HTR-8/SVneo (cell line): ENCODE measurements at places on chromosomes 5 and 9.

GRCh38 chr5:14574891-14575508, 6.6 kb upstream of the OTULINL start:
- DNase-seq, result no peak

- DNase-seq, result no peak
Observed at GRCh38 chr5:71806711-71807110, 87.6 kb downstream of the CARTPT start.

GRCh38 chr9:116857321-116857720, 170.2 kb downstream of the TRIM32 start:
- DNase-seq, result no peak

DNA sequence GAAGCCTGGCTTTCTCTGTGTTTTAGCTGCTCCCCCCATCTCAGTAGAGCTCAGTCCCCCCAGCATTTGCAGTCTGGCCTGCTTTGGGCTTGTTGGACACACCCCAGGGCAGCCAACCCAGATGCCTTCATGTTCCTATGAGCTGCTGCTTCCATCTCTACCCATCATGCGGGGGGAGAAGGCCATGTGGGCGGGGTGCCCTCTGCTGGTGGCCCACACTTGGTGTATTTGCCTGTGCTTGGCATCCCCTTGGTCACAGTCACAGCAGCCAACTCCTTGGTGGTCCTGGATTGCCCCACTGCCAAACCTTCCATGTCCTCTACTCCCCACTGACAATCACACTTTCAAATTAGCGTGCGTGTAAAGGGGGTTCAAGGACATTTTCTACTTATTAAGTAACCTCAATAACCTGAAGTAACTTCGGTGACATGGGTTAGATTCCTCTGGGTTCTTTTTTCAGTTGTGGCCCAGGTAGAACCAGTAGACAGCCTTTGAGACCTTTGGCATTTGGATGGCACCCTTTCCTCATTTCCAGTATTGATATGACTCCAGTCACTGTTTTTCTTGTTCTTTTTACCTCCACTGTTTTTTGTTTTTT, 42.8 kb downstream of the SNX30 start:
- peak; percentile 63 for DNase-seq

DNA sequence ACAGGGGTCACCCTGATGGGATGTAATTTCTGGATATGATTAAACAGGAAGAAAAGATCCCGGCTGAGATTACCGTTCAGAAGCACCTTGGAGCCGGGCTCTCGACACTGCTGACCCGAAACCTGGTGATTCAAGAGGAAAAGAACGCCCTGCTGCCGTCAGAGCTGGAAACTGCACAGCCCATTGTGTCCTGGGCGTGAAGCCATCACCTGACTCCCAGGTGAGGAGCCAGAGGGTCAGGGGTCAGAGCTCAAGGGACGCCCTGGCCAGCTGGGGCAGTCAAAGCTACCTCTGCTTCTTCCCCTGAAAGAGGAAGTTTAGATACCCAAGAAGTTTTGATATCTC, 17.8 kb upstream of the SLC12A7 start:
- DNase-seq, result no peak

GRCh38 chr5:124301850-124302249, 444.6 kb downstream of the ZNF608 start:
- DNase-seq, result peak; percentile 18

GRCh38 chr9:3157011-3157410, 313.1 kb upstream of the PUM3 start:
- no peak for DNase-seq

DNA sequence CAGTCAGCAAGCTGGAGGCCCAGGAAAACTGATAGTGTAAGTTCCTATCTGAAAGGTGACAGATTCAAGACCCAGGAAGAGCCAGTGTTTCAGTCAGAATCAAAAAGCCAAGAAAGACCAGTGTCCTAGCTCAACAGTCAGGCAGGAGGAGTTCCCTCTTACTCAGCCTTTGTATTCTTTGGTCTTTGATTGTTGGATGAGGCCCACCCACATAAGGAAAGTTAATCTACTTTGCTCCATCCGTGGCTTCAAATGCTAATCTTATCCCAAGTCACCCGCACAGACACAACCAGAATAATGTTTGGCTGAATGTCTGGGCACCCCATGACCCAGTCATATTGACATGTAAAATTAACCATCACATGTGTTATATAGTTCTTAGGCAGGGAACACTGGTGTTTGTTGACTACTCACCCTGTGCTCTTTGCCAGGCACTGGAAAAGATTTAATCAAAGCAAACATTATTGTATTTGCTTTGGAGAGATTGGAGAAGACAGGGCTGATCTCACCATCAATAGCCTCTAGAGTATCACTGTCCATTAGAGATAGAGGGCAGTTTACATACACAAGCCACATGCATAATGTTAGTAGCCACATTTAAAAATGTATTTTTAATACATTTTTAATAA, 96.3 kb upstream of the KCNN2 start:
- DNase-seq, result no peak

DNA sequence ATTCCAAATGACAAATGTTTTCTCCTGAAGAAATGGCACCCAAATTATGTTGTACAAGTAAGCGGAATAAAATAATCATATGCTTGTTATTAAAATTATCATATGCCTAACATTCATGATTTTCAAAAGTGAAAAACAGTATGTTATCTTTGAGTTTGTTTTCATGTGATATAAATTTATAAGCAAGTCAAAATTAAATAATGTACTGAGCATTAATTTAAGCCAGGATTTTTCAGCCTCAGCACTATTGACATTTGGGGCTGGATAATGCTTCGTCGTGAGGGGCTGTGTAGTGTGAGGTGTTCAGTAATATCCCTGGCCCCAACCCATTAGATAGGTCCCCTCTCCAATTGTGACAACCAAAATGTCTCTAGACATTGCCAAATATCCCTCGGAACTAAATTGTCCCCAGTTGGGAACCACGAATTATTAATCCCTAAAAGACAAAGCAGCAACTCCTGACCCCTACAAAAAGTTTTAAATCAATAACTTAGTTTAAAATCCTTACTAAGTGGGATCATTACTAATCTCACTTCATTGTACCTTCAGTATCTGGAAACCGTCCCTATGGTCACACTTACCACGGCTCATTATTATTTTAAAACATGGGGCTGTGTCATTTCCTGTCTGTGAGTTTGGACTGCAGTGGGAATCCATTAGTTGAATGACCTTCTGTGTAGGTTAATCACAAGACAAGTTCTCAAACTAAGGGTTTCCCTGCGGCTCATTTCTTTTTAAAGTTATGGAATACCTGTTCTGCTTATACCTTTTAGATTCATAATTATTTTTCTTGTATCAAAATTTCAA, 1.3 kb upstream of the NNT start:
- peak; percentile 54 for DNase-seq

- DNase-seq, result no peak
Observed at GRCh38 chr5:88377240-88377639, 108.6 kb upstream of the TMEM161B start.

DNA sequence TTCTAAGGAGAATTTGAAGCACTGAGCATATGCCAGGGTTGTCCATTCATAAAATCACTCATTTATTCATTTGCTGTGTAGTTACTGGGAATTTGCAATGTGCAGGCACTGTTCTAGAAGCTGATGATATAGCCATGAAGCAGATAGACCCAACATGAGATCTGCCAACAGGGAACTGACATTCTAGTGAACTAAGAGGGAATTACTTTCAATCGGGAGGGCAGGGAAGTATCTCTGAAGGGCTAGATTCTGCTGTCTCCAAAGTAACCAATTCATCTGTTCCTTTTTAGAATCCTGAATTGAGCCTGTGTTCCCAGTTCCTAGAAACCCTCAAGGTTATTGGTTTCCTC, 11.4 kb upstream of the ARHGAP26 start:
- DNase-seq, result no peak

DNA sequence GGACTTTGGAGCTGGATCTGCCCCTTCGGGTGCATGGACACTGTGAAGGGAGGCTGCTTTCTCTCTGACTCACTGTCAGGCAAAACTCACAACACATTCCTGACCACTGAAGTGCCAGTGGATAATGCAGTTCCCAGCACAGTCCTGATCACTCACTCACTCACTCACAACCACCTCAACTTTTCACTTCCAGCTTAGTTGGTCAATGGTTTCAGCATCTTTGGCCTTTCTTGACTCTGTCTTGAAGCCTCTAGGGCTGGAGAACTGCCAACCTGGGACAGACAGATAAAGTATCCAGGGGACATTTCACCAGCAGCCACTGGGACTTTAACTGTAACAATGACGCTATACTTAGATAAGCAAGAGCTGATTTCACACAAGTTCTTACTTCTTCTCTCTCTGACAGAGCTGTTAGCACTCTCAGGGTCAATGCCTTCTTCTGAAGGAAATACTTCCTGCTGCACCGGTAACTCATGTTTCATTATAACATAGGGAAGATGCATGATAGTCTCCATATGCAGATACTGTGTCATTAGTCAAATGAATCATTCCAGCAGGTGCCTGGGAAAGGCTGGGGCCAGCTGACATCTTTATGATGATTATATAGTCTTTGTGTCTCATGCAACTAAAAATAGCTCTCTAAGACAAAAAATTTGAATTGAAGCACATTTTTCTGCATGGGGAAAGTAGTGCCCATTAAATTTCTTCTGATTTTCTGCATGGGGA, 499.0 kb downstream of the SEMA5A start:
- peak; percentile 82 for DNase-seq

- DNase-seq, result no peak
Observed at GRCh38 chr9:86352440-86353077, 1.7 kb downstream of the TUT7 start.
